ENCODE measurements at places on chromosomes 7 and 10.

DNA sequence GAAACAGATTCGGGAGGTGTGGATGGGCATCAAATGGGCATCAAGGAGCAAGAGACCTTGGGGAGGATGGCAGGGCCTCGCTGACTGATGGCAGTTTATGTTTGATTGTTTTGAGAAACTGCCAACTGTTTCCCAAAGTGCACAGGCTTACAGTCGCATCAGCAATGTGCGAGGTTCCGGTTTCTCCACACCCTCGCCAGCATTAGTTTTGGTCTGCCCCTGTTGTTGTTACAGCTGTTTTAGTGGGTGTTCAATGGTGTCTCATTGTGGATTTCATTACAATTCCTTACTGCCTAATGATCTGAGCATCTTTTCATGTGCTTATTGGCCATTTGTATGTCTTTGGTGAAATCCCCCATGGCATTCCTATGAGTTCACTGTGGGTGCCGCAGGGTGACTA lies 24.4 kb downstream of the AKR1E2 start:
- no peak for DNase-seq

GRCh38 chr7:96085953-96086352 lies 235.9 kb downstream of the SLC25A13 start:
- DNase-seq = no peak

- no peak for DNase-seq
Observed at GRCh38 chr10:34811968-34812514, 3.1 kb downstream of the PARD3 start.

GRCh38 chr10:58653139-58653538 lies 140.5 kb downstream of the BICC1 start:
- no peak for DNase-seq

DNA sequence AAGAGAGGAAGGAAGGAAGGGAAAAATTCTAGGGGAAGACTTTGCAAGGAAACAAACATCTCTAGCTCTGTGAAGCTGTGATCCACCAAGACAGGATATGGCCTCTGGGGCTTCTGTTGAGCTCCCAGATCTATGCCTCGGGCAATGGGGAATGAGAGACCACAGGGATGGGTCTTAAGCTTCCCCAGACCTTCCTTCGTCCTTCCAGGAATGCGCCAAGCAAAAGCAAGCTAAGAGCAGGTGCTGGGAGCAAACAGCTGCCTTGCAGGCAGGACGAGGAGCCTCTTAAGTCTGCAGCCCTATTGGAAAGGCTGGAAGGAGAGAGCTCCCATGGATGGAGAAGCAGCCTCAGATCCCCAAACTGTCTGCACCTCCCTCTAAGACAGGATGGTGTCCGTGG lies 21.9 kb upstream of the ELN start:
- DNase-seq = no peak

- DNase-seq = no peak
Observed at GRCh38 chr7:74042746-74043522, 15.0 kb downstream of the ELN start.

DNA sequence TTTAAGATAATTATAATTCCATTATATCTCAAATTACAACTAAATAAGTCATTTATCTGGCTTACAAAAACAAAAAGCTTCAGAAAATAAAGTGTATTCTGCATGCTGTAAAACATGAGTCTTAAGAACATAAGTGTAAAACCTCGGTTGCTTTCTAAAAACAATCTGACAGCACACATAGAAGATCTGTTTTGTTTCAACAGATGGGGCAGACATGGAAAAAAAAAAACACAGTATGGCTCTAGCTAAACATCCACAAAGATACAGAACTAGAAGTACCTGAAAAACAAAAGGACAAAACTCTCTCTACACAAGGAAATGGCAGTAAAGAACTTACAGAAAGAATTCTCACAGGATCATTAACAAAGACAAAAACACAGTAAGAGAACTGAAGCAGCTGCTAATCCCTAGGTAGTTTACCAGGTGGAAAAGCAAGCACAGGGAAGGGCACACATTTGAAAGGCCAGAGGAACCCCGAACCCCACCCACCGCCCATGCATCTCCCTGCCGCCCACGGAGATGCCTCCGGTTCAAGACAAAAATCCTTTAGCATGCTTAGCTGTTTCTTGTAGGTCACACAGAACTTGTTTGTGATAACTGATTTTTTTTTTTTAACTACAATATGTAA lies 42.5 kb downstream of the DLD start:
- DNase-seq = no peak

DNA sequence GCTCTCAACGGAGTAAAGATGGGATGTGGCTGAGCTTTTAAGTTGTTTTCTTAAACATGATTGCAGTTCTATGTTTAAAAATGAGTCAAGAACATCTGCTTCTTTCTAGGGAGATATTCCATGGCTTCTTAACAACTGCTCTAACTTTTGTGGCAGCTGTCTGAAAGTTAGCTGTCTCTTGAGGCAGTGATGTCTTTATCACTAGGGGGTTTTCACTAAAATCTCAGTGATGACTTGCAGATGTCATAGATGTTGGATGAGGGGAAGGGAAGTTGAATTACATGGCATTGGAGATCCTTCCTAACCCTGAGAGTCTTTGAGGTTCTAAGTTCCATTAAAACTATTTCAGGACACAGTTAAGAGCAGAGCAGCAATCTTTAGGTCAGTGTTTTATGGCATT lies 43.5 kb downstream of the PRKG1 start:
- DNase-seq = no peak

GRCh38 chr10:66786709-66787108 lies 139.1 kb upstream of the LRRTM3 start:
- DNase-seq = no peak

GRCh38 chr7:106542550-106543220 lies 118.3 kb downstream of the CCDC71L start:
- DNase-seq = no peak

DNA sequence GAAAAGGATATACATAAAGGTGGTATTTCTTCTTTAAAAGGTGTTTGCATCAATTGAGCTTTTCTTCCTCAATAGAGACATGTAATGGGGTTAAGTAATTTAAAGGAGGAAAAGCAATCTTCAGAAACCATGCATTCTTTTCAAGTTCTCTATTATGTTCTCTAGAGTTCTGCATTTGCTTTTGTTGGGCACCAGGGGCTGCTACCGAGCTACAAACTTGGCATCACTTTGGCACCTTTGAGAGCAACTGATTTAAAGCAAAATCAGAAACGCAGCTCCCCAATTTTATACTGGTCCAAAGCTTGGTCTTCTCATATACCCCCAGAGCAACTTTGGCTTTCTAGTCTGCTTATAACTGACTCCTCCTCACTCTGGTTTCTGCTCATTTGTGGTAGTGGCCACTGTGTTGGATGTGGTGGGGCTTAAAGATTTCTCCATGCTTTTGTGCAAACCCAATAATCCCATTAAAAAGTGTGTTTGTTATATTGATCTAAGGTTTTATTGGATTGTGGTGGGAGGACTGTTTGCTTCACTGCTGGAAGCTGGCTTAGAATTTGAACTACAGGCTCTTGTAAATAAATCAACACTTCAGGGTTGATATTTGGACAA lies 712.1 kb downstream of the PHTF2 start:
- no peak for DNase-seq

- no peak for DNase-seq
Observed at GRCh38 chr10:98916526-98917125, 319.0 kb downstream of the HPSE2 start.

DNA sequence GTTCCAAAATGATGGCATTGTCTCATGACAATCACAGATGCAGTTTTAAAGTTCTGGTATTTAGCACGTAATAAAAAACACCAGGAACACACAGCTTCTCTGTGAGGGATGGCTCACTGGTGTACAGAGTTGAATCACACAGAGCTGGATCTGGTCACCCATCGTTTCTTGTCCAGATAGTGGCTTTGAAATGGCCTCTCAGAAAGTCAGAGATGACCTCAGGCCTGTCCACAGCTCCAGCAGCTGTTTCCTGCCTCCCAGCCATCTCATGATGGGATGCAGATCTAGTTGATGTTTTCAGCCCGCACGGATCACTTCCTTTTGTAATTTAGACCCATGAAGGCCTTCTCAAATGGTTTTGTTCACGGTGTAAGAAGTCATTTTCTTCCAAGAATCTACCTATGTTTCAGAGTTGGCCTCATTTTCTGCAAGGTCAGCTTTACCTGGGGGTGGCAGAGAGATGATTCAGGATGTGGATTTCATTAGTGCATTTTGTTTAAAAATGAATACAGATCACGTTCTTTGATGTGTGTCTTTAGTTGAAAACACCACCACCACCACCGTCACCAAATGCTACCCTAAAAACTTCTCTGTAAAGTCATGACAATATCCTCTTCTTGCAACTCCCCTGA lies 166.2 kb downstream of the SNX10 start:
- no peak for DNase-seq

- no peak for DNase-seq
Observed at GRCh38 chr7:122595885-122596284, 103.0 kb downstream of the RNF133 start.

GRCh38 chr10:132961787-132962622 lies 19.6 kb upstream of the CFAP46 start:
- no peak for DNase-seq

DNA sequence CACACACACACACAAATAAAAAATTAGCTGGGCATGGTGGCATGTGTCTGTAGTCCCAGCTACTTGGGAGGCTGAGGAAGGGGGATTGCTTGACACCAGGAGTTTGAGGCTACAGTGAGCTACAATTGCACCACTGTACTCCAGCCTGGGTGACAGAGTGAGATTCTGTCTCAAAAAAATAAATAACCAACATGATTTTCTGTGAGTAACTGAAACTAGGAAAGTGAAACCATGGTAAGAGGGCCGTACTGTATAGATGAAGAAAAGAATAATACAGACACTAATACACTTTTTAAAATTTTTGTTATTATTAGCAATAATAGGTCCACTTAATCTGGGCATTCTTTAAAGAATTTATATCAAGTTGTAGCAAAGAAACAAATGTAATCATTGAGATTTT lies 170.9 kb downstream of the HGF start:
- DNase-seq = no peak

DNA sequence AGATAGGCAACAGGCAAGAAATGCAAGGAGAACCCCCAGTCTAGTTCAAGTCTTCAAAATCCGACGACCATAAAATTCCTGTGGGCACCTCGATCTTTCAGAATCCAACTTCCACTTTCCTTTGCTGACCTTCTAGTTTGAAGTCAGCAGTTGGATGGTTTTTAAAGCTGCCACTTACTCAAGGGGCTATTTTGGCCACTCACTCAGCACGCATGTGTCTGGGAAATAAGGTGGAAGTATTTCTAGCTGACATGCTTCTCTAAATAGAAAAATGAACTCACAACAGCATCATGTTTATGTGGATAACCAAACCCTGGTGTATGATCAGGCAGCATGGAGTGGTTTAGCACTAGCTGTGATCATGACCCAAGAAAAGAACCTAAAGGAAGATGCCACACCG lies at the start of gene NRAP:
NRAP (minus strand) TSS at position 134 of the 400 bp plus-strand sequence. CDS start 159 bp downstream, outside the sequence.
- no peak for DNase-seq

DNA sequence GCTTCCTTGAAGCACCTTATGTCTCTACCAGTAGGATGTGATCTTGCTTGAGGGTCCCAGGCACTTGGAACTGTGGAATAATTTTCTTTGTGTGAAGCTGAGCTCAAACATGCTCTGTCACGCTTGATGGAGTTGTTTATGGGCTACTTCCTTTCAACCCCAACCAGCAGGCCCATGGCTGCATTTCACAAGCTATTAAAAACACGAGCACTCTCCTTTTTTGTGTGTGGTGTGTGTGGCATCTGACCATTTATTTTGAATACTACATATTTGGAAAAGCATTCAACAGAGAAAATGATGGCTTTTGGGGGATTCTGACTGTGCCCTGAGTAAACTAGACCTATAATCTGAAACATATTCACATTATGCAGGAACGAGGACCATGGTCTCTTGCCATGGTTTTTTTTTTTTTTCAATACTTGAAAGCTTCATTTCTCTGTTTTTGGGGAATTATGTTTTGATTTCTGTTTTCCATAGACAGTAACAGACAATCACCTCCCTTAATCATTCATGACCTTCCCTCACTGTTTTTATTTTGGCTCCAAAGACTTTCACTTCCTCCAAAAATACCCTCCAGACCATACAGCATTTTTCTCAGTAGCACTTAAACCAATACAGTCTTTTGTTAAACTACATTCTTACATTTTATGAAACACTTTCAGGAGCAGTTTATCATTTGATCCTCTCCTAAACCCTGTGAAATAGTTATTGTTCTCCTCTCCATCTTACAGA lies 233.6 kb upstream of the BMPER start:
- no peak for DNase-seq

DNA sequence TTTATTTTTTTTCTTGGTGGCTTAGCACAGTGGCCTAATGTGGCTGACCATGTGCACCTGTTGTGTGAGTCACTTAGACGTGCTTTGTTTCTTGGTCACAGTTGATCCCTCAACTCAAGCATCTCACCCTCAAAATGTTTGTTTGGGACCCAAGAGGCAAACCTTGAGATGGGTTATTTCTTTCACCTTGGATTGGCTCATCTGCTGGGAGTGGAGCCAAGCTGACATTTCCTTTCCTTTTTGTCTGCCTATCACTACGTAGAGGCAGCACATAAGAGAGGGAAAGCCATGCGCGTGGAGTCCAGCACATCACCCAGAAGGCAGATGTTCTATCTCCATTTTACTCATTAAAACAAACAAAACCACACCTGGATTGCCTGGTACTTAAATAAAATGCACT lies 6.4 kb upstream of the PRKCQ start:
- DNase-seq = no peak

DNA sequence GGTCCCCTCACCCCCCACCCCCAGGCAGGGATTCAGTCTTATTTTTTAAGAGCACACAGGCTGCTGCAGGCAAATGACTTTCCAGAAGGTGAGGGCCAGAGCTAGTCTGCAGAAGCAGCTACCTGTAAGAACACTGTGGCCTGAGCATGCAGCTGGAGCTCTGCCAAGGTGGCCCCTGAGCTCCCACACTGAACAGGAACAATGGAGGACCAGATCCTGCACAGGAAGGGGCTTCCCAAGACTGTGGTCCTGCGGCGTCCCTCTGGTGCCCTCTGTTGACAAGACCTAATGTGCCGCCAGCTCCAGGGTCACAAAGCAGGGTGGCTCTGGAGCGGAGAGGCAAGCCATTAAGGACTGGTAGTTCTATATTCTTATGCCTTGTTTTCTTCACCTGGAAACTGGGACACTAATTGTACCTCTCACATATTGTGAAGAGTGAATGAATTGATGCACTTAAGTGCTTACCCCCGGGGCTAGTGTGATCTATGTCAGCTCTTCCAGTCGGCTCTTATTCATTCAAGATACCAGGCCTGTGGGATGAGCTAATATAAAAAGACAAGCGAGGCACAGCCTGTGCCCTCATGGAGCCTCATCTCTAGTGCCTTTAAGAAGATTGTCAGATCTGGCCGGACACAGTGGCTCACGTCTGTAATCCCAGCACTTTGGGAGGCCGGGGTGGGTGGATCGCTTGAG lies 8.0 kb upstream of the BEND7 start:
- no peak for DNase-seq

DNA sequence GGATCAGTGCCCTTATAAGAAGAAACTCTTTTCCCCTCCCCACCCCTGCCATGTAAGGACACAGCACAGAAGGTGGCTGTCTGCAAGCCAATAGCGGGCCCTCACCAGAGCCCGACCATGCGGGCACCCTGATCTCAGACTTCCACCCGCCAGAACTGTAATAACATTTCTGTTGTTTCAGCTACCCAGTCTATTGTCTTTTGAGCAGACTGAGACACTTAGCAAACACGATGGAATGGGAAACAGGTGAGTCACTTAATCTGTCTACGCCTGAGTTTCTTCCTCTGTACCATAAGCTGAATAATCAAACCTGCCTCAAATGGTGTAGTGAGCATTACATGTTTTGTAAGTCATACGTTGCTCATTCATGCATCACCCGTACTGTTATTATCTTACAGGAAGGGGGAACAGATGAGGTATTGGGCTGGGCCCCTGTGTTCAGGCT lies 58.2 kb downstream of the STRA8 start:
- DNase-seq = no peak
